ENCODE measurements at places on chromosomes 11 and 22. TPM values are rescaled to one million over a fixed set of nuclear protein-coding genes. Genes with fewer than 3 reads are reported as not detected.

DNA sequence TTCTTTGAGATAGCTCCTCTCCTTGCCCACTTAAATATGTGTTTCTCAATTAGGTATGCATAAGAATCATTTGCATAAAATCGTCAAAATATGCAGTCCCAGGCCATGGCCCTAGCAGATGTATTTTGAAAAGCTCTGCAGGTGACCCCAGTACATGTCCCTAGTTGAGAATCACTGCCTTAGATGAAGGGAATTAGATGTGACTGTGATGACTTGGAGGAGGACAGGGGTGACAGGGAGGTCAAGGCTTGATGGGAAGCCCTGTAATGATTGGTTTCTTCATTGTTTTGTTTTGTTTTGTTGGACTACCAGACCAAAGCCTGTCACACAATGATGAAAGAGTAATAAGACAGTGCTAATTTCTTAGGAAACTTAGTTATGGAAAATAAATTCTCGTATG, 74.4 kb downstream of the TNRC6B start:
- DNase-seq = no peak
- no peak overlapping the region for H3K27ac ChIP-seq
- H3K4me1 ChIP-seq = peaks cover 83% of the 10 kb centered on the region
- no peaks in the 10 kb centered on the region for H3K27me3 ChIP-seq

- H3K4me1 ChIP-seq = peaks cover 26% of the 10 kb centered on the region
- peak; percentile 78 for DNase-seq
- no peaks in the 10 kb centered on the region for H3K36me3 ChIP-seq
- H3K4me3 ChIP-seq = no peak overlapping the region
Measured at GRCh38 chr11:35012467-35013191, 96.2 kb downstream of the PDHX start.

DNA sequence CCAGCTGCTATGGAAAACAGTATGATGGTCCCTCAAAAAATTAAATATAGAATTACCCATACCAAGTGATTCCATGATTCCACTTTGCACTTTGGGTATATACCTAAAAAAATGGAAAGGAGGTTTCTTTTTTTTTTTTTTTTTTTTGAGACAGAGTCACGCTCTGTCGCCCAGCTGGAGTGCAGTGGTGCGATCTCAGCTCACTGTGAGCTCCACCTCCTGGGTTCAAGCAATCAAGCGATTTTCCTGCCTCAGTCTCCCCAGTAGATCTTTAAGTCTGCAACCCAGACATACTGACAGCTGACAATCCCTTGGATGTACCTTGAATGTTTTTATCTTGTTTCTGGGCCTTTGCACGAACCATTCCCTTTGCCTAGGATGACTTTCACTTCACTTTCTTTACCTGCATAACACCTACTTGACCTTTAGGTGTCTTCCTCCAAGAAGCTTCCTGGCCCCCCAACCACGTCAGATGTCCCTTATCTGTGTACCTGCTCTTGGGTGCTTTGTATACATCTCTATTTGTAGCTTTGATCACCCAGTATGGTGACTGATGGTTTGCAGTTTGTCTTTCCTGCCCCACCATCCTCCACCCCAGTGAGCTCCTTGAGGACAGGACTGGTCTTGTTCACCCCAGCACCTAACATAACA, 11.6 kb downstream of the UCP3 start:
- no peak overlapping the region for H3K4me3 ChIP-seq
- no peaks in the 10 kb centered on the region for H3K36me3 ChIP-seq
- peak overlapping the region; percentile 81 for H3K27ac ChIP-seq
- H3K27me3 ChIP-seq = no peaks in the 10 kb centered on the region

- H3K27me3 ChIP-seq = peaks cover 8% of the 10 kb centered on the region
- no peaks in the 10 kb centered on the region for H3K4me1 ChIP-seq
Measured at GRCh38 chr11:61922539-61922938, 5.2 kb upstream of the RAB3IL1 start.

GRCh38 chr22:44407171-44407986, 90.7 kb downstream of the RTL6 start:
- H3K36me3 ChIP-seq = no peaks in the 10 kb centered on the region
- no peak overlapping the region for H3K27ac ChIP-seq
- no peaks in the 10 kb centered on the region for H3K4me1 ChIP-seq
- H3K27me3 ChIP-seq = no peaks in the 10 kb centered on the region
- DNase-seq = no peak

GRCh38 chr11:20360650-20361049, 2.9 kb upstream of the HTATIP2 start:
- H3K36me3 ChIP-seq = no peaks in the 10 kb centered on the region
- peaks cover 41% of the 10 kb centered on the region for H3K4me1 ChIP-seq
- no peak overlapping the region for H3K4me3 ChIP-seq
- no peak overlapping the region for H3K27ac ChIP-seq
- DNase-seq = peak; percentile 38

Gene OR5P2
- not detected for total RNA-seq

Gene VWA5A
- 6.4 TPM for total RNA-seq

- no peak overlapping the region for H3K4me3 ChIP-seq
- no peaks in the 10 kb centered on the region for H3K36me3 ChIP-seq
- no peak for DNase-seq
- H3K27me3 ChIP-seq = no peaks in the 10 kb centered on the region
Measured at GRCh38 chr22:41722496-41722895, 23.2 kb downstream of the MEI1 start.

Gene CHRM4
- total RNA-seq = not detected

Gene GLYATL1
- not detected for total RNA-seq

DNA sequence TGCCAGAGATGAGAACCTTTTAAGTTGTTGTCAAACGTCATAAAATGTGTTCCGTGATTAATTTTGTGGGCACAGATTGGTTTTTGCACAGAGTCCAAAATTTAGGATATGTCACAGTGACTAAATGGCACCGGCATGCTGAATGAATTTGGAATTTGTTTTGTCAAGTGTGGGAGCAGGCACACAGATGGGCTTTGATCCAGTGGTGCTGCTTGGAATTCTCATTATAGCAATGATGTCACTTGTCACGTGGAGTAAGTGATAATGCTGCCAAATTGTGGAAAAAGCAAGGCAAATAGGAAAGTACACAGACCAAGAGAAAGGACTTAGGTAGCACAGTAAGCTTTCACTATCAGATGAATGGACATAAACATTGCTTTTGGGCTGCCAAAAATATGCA, 8.0 kb upstream of the LIN7C start:
- H3K4me1 ChIP-seq = no peaks in the 10 kb centered on the region
- no peak overlapping the region for H3K4me3 ChIP-seq
- H3K27me3 ChIP-seq = no peaks in the 10 kb centered on the region
- DNase-seq = no peak
- no peaks in the 10 kb centered on the region for H3K36me3 ChIP-seq

GRCh38 chr11:69535908-69536307, 54.4 kb downstream of the LINC01488 start:
- H3K4me1 ChIP-seq = no peaks in the 10 kb centered on the region
- peaks cover 4% of the 10 kb centered on the region for H3K27me3 ChIP-seq
- no peak overlapping the region for H3K4me3 ChIP-seq

Gene CHEK1
- total RNA-seq = 1.7 TPM

- H3K4me3 ChIP-seq = no peak overlapping the region
- no peaks in the 10 kb centered on the region for H3K27me3 ChIP-seq
- no peaks in the 10 kb centered on the region for H3K36me3 ChIP-seq
- no peaks in the 10 kb centered on the region for H3K4me1 ChIP-seq
- H3K27ac ChIP-seq = no peak overlapping the region
Measured at GRCh38 chr11:5992604-5993251, 5.9 kb upstream of the OR52L1 start.

- no peak for DNase-seq
- no peak overlapping the region for H3K27ac ChIP-seq
Measured at GRCh38 chr22:47388778-47389177, 626.3 kb downstream of the TBC1D22A start.

DNA sequence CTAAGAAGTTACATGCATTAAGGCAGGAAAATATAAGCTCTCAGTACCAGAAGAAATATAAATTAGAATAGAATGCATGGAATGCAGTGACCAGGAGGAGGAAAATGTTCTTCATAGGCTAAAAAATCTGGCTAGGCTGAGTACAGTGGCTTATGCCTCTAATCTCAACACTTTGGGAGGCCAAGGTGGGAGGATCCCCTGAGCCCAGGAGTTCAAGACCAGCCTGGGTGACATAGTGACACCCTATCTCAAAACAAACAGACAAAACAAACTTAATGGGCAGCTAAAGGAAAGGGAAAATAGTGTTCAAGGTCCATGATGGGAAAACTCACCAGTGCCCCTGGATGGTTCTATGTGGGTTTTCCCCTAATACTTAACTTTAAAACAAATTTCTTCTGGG, 78.3 kb upstream of the RASSF10 start:
- H3K27me3 ChIP-seq = no peaks in the 10 kb centered on the region
- DNase-seq = no peak
- H3K27ac ChIP-seq = no peak overlapping the region

DNA sequence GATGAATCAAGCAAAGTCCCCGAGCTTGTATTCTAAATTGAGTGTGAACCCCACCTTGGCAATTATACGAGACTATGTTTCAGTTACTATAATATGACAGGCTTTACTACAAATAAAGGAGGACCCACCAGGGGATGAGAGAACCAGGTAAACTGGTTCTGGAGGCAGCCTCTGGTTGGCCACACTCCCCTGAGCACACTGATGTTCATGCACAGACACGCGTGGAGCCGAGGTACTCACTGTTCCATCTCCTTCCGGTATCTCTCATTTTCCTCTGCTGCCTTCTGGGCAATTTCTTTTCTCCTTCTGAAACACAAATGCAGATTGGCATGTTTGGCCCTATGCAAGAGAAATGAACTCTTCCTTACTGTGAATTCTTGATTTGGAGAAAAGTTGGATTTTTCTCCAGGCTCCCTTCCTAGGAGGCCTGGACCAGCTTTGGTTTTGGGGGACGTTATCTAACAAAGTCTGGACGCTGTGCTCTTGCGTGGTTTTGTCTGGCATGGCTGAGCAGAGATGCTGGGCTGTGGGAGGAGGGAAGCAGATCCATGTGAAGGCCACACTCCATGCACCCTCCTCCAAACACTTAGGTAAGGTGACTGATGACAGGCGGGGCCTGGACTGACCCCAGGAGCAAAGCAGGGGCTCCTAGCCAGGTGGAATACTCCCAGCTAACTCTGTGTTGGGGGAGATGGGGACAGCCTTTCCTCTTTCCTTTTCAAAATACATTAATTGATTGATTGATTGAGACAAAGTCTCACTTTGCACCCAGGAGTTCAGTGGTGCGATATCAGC, 22.9 kb downstream of the USH1C start:
- no peaks in the 10 kb centered on the region for H3K36me3 ChIP-seq
- H3K4me3 ChIP-seq = no peak overlapping the region
- no peak overlapping the region for H3K27ac ChIP-seq
- H3K27me3 ChIP-seq = no peaks in the 10 kb centered on the region
- DNase-seq = no peak

DNA sequence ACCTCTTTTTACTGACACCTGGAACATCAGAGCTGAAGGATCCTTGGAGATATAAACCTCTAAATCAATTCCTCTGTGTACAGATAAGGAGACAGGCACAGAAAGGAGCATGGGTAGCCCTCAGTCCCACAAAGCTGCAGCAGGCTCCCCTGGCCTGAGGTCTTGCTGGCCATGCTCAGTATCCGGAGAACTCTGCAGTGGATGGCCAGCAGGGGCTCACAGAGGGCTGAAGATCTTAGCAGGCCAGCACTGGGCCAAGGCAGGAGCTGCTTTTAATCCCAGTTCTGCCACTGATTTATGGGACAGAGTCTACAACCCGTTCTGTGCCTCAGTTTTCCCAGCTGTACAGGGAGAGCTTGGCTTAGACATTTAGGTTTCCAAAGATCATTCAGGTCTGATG, 52.6 kb upstream of the LRRC32 start:
- H3K27ac ChIP-seq = no peak overlapping the region
- no peaks in the 10 kb centered on the region for H3K27me3 ChIP-seq
- H3K36me3 ChIP-seq = no peaks in the 10 kb centered on the region

- no peaks in the 10 kb centered on the region for H3K4me1 ChIP-seq
- no peaks in the 10 kb centered on the region for H3K27me3 ChIP-seq
- peak; percentile 2 for DNase-seq
- no peak overlapping the region for H3K27ac ChIP-seq
Measured at GRCh38 chr11:9060700-9061111, 30.7 kb downstream of the SCUBE2 start.

- peaks cover 4% of the 10 kb centered on the region for H3K4me1 ChIP-seq
- H3K27ac ChIP-seq = no peak overlapping the region
- no peak for DNase-seq
- no peaks in the 10 kb centered on the region for H3K36me3 ChIP-seq
- no peaks in the 10 kb centered on the region for H3K27me3 ChIP-seq
Measured at GRCh38 chr11:117840881-117841550, 16.5 kb upstream of the FXYD2 start.

Gene PUS3
- total RNA-seq = 12.6 TPM

- H3K36me3 ChIP-seq = no peaks in the 10 kb centered on the region
- H3K4me3 ChIP-seq = no peak overlapping the region
Measured at GRCh38 chr22:48581205-48581766, 1246.4 kb downstream of the BRD1 start.

DNA sequence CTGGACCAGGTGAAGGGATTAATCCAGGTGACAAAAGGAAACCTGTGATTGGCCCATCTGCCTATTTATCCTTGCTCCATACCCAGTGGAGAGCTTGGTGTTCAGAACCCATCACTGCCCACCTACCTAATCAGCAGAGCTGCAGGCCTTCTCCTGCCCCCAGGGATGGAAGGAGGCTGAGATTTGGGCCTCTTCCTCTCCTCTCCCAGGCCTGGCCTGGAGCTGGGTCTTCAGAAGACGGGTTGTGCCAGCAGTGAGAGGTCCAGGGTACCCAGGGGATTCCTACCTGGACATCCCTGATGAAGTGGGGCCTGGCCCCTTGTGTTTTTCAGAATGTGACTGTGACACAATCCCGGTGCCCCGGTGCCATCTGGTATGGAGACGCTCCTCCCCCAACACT, 80.3 kb upstream of the MYOD1 start:
- no peak overlapping the region for H3K4me3 ChIP-seq
- no peak for DNase-seq
- no peak overlapping the region for H3K27ac ChIP-seq
- H3K4me1 ChIP-seq = no peaks in the 10 kb centered on the region

DNA sequence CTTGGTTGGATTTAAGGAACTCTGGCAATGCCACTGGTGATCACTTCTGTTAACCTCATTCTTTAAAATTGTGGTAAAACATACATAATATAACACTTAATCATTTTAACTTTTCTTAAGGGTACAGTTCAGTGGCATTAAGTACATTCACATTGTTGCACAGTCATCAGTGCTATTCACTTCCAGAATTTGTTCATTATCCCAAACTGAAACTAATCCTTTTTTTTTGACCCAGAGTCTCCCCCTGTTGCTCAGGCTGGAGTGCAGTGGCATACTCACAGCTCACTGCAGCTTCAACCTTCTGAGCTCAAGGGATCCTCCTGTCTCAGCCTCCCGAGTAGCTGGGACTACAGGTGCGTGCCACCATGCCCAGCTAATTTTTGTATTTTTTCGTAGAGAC, 10.6 kb downstream of the ELF5 start:
- H3K4me1 ChIP-seq = no peaks in the 10 kb centered on the region
- H3K4me3 ChIP-seq = no peak overlapping the region
- H3K36me3 ChIP-seq = no peaks in the 10 kb centered on the region
- no peaks in the 10 kb centered on the region for H3K27me3 ChIP-seq

Gene ISX
- not detected for total RNA-seq

Gene SMIM35
- 0.55 TPM for total RNA-seq
